Neural progenitor cell (in vitro differentiated cells): ENCODE measurements at places on chromosomes 11 and 22. TPM values are rescaled to one million over a fixed set of nuclear protein-coding genes. Genes with fewer than 3 reads are reported as not detected.
A peak's percentile ranks its signal among the peaks of the same experiment; 100 is the strongest.

DNA sequence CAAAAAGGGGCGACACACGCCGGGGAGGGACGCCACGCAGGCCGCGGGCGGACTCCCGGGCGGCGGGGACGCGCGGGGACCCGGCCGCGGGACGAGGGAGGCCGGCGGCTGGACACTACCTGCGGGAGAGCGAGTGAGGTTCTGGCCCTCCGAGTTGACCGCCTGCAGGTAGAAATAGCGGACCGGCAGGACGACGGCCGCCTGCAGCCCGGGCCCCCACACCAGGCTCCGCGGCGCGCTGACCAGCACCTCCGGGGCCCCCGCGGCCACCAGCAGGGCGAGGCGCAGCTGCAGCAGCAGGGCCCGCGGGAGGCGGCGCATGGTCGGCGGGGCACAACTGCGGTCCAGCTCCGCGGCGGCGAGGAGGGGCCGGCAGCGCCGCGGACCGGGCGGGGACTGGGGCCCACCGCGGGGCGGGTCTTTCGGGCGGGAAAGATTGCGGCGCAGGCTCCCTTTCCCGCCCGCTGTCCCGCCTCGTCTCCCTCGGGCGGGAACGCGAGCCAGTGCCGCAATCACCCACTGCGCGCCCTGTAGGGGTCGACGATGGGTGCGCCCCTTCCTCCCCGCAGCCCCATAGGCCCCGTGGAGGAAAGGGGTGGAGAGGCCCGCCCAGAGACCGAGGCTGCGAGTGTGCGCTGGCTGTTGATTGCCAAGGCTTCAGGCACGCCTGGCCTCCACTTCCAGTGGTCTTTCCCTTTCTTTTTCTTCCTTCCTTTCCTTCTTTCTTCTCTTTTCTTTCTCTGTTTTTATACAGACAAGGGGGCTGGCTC lies at the start of gene POGLUT3:
Gene POGLUT3 (minus strand): TSS at position 339 of the 770 bp plus-strand sequence. CDS start 18 bp downstream, at position 321.
- peak within 1 kb of the TSS; percentile 47 for H3K27ac ChIP-seq
- peaks cover 12% of the 10 kb centered on the region for H3K4me1 ChIP-seq
- peak; percentile 88 for DNase-seq
- H3K4me3 ChIP-seq, result peak within 1 kb of the TSS; percentile 76
- peaks cover 11% of the 10 kb centered on the region for H3K27me3 ChIP-seq
- H3K36me3 ChIP-seq, result no peaks in the 10 kb centered on the region

DNA sequence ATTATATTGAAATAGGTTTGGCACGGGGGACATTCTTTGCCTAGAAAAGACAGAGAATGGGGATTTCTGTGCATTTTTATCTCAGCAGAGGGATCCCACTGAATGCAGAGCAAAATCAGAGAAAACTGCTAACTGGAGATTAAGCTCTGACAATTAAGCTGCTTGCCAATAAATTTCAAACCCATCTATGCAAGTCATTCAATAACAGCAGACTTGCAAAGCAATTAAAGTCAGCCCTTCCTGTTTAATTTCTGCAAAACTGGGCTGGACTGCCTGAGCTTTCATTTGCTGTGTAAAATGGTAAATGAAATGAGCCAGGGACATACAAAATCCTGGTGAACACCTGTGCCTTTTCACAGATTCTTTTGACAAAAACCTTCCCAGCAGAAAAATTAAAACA lies 1273.9 kb upstream of the CNTN5 start:
- H3K36me3 ChIP-seq, result no peaks in the 10 kb centered on the region
- H3K4me1 ChIP-seq, result peaks cover 20% of the 10 kb centered on the region
- no peaks in the 10 kb centered on the region for H3K27me3 ChIP-seq
- no peak overlapping the region for H3K27ac ChIP-seq
- H3K4me3 ChIP-seq, result no peak overlapping the region

Gene TRIM29
- 0.11 TPM in 1 of 2 replicates, not detected in the other for total RNA-seq

GRCh38 chr11:86291466-86292262 lies 10.4 kb upstream of the HIKESHI start:
- peak; percentile 75 for DNase-seq
- no peaks in the 10 kb centered on the region for H3K36me3 ChIP-seq
- H3K4me3 ChIP-seq, result no peak overlapping the region
- H3K27me3 ChIP-seq, result no peaks in the 10 kb centered on the region

GRCh38 chr11:117256573-117256972 lies 24.1 kb downstream of the RNF214 start:
- no peak overlapping the region for H3K27ac ChIP-seq
- no peaks in the 10 kb centered on the region for H3K4me1 ChIP-seq
- H3K27me3 ChIP-seq, result no peaks in the 10 kb centered on the region
- no peak overlapping the region for H3K4me3 ChIP-seq
- H3K36me3 ChIP-seq, result no peaks in the 10 kb centered on the region

GRCh38 chr11:67371189-67371910 lies 2.0 kb downstream of the CLCF1 start:
- no peak overlapping the region for H3K4me3 ChIP-seq
- no peaks in the 10 kb centered on the region for H3K36me3 ChIP-seq
- H3K4me1 ChIP-seq, result peaks cover 44% of the 10 kb centered on the region
- no peak overlapping the region for H3K27ac ChIP-seq
- peaks cover 68% of the 10 kb centered on the region for H3K27me3 ChIP-seq

- no peak for DNase-seq
- H3K27me3 ChIP-seq, result no peaks in the 10 kb centered on the region
- H3K4me3 ChIP-seq, result no peak overlapping the region
- peaks cover 3% of the 10 kb centered on the region for H3K4me1 ChIP-seq
- H3K27ac ChIP-seq, result no peak overlapping the region
These were observed 20.0 kb upstream of the CD5 start for GRCh38 chr11:61082062-61082870.

DNA sequence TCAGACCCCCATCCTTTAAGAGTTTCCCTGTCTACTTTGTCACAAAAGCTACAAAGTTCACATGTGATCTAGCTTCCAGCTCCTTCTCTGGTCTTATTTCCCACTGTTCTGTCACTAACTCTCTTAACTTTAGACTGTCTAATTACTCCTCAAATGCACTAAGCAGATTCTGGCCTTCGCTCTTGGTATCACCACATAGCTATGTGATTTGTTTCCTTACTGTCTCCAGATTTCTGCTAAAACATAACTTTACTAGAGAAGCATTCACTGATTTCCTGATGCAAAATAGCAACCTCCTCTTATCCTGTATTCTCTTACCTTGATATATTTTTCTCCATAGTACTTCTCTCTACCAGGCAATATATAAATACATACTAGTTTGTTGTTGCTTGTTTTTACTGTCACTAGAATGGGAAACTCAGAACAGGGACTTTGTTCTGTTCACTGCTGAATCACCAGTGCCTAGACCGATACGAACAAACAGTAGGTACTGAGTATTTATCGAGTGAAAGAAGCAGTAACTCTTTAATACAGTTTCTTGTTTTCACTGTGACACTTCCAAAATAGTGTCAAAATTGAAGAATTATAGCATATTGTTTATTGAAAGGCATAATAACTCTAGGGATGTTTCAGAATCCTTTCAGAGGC lies 205.6 kb downstream of the DDX10 start:
- no peaks in the 10 kb centered on the region for H3K27me3 ChIP-seq
- no peak for DNase-seq
- H3K36me3 ChIP-seq, result no peaks in the 10 kb centered on the region

DNA sequence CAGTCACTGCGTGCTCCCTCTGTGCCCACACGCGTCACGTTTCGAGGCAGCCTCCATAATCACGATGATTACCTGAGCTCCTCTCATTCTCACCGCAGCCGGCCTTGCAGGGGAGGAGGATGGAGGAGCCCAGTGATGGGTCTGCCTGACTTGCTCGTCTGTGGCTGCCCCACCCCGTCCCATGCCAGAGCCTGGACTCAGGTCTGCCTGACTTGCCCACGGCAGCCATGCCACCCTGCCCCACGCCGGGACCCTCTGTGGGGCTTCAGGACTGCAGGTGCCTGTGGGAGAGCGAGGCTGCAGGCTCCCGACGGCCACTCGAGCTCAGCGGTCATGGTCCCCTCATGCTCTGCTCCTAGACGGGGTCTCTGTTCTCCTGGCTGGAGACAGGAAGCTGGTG lies 1025.1 kb downstream of the BRD1 start:
- no peaks in the 10 kb centered on the region for H3K27me3 ChIP-seq
- H3K36me3 ChIP-seq, result no peaks in the 10 kb centered on the region
- H3K4me1 ChIP-seq, result no peaks in the 10 kb centered on the region
- H3K4me3 ChIP-seq, result no peak overlapping the region
- no peak overlapping the region for H3K27ac ChIP-seq
- no peak for DNase-seq

DNA sequence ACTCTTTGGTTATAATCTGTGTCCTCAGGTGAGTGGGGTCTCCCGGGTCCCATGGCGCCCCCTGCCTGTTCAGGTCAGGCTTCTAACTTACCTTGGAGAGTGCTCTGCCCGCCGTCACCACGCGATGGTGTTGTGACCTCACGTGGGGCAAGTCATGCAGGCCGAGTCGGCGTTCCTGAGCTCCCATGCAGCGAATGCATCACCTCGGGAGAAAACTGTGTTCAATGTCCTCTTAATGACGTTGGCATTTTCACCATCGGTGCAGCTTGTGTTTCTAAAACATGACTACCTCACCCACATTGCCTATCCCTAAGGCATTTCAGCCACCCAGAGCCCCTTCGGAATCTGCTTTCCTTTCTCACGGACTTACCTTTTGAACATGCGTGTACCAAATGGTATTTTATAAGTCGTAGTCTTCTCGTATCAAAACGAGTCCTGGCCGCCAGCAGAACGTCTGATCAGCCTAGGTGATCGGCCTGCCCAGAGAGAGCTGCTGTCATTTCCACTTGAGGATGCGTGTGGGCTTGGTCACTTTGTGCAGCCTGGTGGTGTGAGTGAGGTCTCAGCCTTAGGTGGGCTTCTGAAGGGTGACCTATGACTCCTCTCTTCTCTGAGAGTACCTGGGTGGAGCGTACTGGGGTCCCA lies 64.8 kb downstream of the TBC1D22A start:
- no peak overlapping the region for H3K4me3 ChIP-seq
- no peak overlapping the region for H3K27ac ChIP-seq
- no peaks in the 10 kb centered on the region for H3K27me3 ChIP-seq

DNA sequence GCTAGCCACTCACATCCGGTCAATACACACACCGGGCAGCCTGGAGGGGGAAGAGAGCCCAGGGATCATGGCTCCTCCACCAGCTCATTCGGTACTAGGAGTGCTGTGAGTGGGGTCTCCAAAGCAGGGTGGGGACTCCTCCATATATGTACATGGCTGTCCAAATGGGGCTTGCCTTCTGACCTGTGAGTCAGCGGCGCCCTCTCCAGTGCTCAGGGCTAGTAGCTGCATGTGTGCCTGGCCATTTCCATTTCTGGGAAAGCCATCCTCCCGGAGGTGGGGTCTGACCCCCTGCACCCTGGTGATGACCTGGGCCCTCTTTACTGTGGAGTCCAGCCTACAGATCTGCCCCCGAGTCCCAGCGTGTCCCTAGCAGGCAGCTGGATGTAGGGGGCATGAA lies 181.9 kb downstream of the CEP164 start:
- H3K4me1 ChIP-seq, result peaks cover 27% of the 10 kb centered on the region
- no peaks in the 10 kb centered on the region for H3K36me3 ChIP-seq
- no peak overlapping the region for H3K4me3 ChIP-seq
- no peak overlapping the region for H3K27ac ChIP-seq

Gene ME3
- total RNA-seq, result 49.6 and 111 TPM in 2 replicates

Gene FXYD2
- 1.7 and 1.9 TPM in 2 replicates for total RNA-seq
